Activated T-helper 1 cell treated with anti-CD3 and anti-CD28 coated beads, Interleukin-2, amount 50 U/mL, for 16 hours (primary cell): ENCODE measurements at places on chromosomes 2 and 18.

DNA sequence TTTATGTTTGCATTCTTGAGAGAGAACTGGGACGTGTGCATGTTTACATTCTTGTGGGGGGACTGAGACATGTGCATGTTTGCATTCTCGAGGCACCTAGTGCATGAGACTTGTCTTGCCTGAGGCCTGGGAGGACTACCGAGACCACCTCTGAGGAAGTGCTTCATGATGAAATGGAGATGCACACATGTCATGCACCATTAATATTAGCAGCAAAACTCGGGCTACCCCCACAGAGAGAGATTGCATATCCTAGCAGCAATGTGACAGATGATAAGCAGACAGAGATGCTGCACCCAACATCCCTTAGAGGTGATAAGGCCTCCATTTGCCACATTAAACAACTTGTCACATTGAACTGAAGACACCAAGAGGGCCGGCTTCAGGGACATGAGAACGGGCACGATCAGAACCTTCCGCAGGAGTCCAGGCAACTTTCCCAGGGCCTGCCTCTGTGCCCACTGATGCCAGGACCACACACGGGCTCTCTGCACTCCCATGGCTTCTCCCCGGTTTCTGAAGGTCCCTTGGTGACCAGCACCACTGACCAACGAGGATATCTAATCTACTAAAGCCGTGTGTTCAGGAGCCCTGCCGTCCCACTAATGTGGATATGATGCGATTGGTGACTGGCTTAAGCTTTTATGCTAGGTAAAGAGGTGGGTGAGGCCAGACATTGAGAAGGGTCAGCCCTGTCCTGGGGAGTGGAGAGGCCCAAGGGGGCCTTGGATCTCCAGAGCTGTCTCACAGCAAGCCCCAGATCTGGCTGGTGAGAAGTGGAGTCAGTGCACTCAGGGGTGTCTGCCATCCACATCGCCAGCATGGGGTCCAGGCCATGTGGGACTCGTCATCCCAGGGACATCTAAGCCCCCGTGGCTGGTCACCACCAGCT is 208.3 kb downstream of the NDUFA10 start:
- no peak for DNase-seq

- DNase-seq: no peak
These were observed 45.2 kb downstream of the PRKCE start for GRCh38 chr2:45696708-45697107.

- no peak for DNase-seq
These were observed 433 bp downstream of the NPC1 start for GRCh38 chr18:23585897-23586248.

DNA sequence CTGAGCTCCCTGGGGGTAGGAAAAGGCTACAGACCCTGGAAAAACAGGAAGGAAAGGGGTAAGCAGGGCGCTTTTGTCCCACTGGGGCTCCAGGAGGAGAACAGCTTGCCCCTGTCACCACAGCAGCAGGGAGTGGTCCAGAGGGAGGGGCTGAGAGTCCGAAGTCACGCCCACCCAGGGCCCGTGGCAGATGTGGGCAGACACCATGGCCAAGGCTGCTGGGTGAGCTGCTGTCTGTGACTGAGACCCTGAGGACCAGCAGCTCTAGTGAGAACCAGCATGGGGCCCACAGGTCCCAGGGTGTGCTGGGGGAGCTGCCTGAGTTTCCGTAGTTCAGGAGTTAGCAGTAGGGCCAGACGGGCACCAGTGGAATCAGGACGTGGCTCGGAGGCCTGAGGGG is 162.0 kb downstream of the SPP2 start:
- DNase-seq: no peak

DNA sequence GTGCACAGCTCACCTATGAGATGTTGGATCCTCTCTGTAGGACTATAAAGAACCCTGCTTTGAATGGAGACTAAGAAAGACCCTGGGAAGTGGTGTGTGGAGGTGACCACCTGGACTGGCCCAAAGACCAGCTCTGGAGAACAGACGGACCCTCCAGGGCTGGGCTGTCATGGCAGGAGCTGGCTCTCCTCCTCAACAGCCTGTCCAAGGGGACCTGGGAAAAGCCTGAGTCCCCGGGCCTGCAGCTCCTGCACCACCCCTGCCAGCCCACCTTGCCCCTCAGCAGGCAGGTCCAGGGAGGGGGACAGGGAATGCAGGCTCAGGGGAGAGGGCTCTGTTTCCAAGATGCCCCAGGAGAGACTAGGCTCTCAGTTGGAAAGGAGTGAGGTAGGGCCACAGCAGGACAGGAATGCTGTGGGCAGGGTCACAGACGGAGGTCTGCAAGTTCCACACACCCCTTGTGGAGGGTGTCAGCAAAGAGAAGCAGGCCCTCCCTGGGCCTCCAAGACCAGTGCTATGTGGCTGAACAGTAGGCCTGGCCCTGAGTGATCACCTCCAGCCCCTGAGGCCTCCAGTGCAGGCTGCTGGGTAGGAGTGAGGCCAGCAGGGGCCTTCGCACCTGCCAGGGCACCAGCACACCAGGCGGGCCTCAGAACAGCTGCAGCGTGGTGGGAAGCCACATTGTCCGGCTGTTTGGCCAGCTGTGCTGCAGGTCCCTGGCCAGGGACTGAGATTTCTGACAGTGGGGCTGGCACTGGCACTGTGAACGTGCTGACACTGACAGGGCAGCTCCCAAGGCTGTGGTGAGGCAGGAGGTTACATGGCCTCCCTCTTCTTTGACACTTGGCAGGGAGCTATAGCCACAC is 86.4 kb upstream of the OTOS start:
- no peak for DNase-seq

DNA sequence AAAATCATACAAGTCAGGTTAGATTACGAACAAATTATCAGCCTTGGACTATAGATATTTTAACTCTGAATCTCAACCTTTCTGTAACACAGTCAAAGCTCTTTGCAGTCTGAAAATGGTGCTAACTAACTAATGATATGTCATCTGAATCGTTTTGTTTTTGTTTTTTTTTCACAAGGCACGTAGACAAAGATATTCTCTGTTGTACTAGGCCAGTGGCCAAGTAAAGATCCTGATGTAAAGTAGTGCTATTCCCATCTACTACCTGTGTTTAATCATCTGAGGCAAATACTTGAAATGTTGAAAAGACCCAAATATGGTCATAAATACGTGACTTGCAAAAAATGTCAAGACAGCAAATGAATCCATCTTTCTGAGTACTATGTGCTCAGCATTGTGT is 65.7 kb downstream of the REL start:
- DNase-seq: no peak
